ENCODE measurements at places on chromosomes 1 and 21.

DNA sequence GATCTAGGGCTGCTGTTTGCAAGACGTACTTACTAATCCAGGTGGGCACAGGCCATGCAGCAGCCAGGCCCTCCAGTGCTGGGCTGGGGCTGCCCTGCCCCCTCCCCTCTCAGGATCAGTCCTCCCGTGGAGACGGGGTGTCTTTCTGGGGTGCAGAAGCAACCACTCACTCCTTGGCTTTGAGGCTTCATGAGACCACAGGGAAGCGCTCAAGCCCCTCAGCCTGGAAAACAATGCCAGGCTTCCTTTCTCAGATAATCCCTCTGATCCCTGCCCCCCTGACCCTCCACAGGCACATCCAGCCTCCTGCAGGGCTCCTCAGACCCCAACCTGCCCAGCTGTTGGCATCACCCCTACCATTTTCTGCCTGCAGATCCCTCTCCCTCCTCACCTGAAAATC lies 13.9 kb upstream of the C2CD2 start:
- DNase-seq: no peak

DNA sequence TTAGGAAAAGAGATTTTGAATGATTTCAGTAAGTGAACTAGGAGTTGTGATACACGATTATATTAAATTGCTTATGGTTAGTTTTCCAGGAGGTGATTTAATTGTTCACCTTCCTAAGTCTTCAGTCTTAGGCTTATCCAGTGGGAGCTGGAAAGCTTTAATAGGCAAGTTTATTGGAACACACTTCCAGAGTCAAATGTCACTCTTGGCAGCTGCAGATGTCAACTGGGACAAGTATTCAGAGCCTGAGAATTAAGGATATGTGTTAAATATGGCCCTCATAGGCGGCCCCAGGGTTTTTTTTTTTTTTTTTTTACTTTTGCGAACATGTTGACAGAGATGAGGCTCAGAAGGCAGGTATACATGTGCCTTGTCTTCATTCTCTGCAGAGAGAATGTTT lies 29.2 kb downstream of the UCK2 start:
- no peak for DNase-seq

DNA sequence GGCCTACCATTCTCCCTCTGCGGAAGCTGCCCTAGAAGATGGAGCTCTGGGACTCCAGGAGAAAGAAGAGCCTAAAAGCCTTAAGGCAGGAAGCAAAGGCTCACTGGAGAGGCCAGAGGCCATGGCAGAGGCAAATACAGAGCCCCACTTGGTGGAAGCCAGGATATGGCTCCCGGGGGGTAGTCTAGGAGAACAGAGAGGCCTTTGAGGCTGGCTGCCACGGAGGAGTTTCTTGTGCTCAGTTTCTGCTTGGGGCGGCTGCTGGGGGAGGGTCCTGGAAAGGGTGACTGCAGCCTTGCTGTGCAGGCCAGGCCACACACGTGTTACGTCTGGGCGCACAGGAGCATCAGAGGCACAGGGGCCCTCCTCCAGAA lies 5.4 kb downstream of the CC2D1B start:
- no peak for DNase-seq

GRCh38 chr1:215875712-215876111 lies 308.6 kb downstream of the KCTD3 start:
- no peak for DNase-seq

GRCh38 chr1:209767096-209767495 lies 11.2 kb downstream of the TRAF3IP3 start:
- DNase-seq: no peak

DNA sequence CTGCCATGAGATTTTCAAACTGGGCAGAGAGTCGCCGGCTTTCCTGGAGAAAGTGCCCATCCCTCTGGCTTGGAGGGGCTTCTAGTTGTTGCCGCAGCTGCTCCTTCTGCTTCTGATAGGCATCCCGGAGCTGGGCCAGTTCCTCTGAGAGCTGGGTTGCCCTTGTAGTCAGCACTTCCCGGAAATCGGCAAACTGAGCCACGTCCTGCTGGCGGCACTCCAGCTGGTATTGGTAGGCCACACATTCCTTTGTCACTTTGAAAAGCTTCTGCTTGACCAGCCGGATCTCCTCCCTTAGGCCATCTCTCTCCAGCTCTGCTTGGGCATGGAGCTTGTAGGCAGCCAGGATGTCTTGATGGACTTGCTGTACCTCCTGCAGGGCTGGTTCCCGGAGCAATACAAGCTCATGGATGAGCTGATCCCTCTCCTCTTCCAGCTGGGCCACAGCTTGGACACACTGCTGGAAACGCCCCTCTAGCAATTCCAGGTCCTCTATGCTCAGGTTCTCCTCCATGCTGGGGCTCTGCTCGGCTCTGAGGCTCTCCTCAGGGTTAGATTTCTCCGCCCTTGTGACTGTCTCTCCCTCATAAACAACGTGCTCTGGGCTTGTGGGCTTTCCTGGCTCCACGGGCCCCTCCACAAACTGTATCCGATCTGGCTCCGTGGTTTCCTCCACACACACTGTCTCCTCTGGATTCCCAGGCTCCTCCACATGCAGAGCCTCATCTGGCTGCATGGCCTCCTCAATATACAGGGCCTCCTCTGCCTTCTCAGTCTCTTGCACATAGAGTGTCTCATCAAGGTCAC lies 7.3 kb downstream of the SYNC start:
- no peak for DNase-seq

- DNase-seq: no peak
Observed at GRCh38 chr1:60581455-60582220, 500.7 kb upstream of the NFIA start.

GRCh38 chr1:204493145-204493983 lies 1.2 kb downstream of the PIK3C2B start:
- DNase-seq: peak; percentile 47

- DNase-seq: peak; percentile 23
Observed at GRCh38 chr1:192809307-192810252, 741 bp downstream of the RGS2 start.

DNA sequence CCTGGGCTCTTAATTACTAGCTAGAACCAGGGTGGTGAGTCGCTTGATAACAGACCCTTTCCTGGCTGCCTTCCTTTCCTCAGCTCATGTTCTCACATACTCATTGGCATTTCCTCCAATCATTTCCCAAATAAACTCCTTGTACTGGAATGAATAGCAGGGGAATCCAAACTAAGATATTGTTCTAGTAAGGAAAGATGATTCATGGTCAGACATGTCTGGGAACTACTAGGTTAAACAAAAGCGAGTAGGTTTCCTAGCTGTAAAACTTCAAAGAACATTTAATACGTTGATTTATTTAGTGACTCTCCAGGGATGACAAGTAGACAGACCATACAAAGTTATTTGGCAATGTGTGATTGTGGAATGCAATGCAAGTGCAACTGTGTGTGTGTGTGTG lies 121.2 kb upstream of the KCNJ6 start:
- DNase-seq: peak; percentile 47

DNA sequence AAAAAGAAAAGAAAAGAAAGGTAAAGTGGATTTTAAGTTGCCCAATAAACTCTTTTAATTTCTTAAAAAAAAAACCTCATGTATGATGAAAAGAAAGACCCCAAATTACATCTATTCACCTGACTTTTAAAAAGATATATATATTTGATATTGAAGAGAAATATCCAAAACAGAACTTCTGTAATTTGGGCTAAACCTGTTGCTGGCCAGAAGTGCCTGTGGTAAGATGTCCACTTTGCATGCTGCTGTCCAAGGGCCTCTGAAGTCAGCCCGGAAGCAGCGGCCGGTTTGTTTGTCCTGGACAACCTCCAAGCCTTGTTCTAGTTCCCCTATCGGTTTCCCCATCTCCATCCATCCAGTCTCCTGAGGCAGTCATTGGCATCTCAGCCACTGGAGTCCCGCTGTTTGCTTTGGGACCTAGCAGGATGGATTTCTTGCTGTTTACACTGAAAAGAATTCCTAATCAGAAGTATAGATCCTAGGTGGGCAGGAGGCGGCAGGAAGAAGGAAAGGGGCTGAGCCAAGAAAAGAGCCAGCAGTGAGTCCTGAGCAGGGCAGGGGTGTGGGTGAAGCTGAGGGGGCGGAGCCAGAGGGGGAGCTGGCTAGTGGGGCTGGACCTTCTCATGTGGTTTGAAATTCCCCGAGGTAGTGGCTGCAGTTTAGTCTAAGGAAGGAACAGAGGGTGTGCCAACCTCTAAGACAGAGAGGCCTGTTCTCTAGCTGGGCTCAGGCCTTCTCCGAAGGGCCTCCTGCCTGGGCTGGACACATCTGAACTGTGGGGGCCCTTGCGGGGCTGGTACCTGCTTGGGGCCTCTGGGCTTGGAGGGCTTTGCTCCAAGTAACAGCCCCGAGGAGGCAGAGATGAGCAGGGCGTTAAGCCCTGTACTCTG lies 3.3 kb downstream of the NCMAP start:
- DNase-seq: peak; percentile 55

GRCh38 chr1:154845174-154845573 lies 24.9 kb downstream of the KCNN3 start:
- DNase-seq: no peak

DNA sequence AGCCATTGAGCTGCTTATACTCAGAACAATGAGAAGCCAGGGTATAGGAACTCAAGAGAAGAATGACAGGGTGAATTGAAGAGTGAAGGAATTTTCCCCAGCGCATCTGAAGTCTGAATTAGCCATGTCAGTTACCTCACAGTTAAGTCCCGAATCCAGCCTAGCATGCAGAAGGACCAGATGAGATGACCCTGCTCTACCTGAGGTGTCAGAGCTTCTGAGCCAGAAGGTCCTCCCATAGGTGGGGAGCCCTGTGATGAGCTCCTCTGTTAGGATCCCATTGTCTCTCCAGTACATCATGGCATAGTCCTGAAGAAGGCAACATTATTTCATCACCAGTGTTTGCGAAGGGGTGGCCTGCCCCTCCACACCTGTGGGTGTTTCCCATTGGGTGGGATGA lies 68.2 kb downstream of the OVGP1 start:
- no peak for DNase-seq

DNA sequence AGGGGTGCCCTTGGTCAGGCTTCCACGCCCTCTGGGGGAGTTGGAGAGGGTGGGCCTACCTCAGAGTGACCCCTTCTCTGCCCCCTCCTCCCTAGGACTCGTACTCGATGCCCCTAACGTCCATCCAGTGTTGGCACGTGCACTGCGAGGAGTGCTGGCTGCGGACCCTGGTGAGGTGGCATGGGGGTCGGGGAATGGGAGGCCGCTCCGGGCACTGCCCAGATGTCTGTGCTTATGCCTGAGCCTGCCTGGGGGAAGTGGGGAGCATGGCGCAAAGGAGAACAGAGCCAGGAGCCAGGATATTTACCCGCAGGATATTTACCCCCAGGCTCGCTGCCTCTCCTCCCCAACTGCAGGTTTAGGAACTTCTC lies 24.5 kb downstream of the TMEM53 start:
- DNase-seq: no peak

DNA sequence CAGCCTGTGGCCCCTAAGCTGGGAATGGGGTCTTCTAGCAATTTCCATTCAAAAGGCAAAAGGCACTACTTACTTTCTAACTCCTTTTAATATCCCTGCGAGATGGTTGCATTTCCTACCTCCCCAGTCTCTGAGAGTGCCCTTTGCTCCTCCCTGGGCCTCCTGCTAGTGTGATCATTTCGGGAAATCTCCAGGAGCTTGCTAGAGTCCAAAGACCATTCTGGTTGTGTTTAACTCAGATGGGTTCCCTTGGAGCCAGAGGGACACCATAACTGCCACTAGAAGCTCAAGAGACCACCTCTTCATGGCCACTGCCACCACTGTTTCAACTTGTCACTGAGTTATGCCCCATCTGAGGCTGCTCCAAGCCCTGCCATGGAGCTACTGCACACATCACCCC lies 34.4 kb upstream of the CYP4B1 start:
- no peak for DNase-seq

GRCh38 chr1:41713557-41714327 lies 205.0 kb downstream of the HIVEP3 start:
- DNase-seq: peak; percentile 7

- DNase-seq: no peak
Observed at GRCh38 chr1:24878775-24879742, 51.0 kb downstream of the RUNX3 start.

DNA sequence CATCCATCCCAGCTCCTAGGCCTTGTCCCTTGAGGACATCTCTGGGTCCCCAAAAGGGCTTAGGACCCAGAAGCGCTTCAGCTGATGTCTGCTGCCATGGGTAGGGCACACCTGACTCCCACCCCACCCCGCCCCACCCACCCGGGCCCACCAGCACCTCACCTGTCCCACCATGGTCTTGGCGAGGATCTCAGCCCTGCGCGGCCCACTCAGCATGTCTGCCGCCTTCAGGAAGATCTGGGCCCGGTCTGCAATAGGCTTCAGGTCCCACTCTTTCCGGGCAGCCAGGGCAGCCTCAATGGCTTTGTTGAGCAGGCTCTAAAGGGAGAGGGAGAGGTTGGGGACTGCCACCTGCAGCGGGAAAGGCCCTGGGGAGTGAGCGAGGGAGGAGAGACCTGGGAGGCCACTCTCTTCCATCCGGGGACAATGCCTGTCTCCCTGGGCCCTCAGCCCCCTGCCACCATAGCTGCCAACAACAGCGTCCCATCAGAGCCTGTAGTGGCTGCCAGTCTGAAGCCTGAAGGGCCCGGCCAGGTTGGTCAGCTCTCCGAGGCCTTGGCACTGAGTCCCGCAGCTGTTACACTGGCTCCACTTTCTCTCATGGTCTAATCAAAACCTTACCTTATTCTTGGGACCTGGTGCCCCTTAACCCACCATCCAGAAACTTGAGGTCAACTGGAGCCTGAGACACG lies 16.9 kb downstream of the ALDH4A1 start:
- DNase-seq: no peak

DNA sequence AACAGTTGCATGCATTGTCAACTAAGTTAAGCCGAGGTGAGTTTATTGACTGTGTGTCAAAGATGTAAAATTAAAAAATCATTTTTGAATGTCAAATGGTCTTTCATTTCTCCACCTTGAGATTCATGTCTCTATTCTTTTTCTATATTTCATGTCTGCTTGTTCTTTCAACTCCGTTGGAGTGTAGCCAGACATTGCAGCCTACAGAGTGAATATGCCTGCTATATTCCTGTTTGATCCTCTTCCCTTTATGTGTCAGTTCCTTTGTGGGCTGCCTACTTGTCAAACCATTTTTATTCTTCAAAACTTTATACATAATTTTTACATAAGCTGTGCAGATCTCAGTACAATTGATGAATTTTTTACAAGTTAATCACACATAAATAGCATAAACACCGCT lies 1325.8 kb upstream of the PRMT6 start:
- DNase-seq: no peak

DNA sequence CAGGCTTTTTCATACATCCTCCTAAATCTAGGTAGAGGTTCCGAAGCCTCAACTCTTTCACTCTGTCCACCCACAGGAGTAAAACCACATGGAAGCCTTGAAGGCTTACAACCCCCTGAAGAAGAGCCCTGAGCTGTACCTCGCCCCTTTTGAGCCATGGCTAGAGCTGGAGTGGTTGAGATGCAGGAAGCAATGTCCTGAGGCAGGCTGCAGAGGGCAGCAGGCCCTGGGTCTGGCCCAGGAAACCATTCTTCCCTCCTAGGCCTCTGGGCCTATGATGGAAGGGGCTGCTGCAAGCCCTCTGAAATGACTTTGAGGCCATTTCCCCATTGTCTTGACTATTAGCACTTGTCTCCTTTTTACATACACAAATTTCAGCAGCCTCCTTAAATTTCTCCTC lies 1503.0 kb downstream of the KCNT2 start:
- DNase-seq: no peak

GRCh38 chr21:36949171-36950141 lies 17.0 kb downstream of the HLCS start:
- DNase-seq: no peak

- no peak for DNase-seq
Observed at GRCh38 chr1:177045151-177045550, 119.4 kb downstream of the ASTN1 start.

Data from A549 (cell line).